ENCODE measurements at places on chromosomes 3 and 15.

DNA sequence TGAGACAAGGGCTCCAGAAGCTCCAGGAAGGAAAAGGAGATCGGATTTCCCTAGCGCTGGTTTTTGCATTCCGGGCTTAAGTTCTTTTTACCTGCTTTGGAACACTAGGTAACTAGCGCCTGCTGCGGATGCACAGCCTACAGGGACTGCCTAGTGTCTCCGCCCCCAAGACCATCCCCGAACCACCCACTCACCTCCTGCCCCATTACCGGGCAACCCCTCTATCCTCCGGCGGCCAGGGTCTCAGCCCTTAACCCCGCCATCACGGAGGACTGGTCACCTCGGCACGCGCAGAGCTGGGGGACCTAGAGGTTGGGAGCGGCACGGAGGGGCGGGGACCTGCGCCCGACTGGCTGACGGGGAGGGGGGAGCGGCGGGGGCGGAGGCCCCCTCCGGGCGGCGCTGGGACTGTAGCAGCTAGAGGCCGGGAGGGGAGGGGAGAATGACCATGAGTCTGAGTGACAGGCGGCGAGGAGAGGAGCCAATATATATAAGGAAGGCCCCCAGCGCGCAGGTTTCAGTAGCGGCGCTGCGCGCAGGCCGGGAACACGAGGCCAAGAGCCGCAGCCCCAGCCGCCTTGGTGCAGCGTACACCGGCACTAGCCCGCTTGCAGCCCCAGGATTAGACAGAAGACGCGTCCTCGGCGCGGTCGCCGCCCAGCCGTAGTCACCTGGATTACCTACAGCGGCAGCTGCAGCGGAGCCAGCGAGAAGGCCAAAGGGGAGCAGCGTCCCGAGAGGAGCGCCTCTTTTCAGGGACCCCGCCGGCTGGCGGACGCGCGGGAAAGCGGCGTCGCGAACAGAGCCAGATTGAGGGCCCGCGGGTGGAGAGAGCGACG, at the start of gene DLL4:
TSS of gene DLL4 (plus strand) at position 520 of the 839 bp plus-strand sequence. CDS start 329 bp downstream, outside the sequence.
- DNase-seq: no peak

DNA sequence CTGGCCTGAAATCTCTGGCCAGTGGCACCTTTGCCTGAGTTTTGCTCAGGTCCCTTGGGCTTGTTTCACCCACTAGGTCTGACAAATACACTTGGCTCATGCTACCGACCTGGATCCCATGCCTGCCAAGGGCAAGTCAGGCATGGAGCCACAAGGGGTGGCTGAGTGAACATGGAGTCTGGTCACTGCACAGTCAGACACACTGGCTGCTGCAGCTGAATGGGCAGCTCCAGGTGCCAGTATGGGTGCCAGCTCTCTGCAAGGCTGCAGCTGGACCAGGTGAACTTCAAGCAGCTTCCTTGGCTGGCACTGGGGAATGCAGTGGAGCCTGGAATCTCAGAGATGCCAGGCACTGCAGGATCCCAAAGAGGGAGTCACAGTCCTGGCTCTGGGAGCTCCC, 170.3 kb downstream of the NECTIN3 start:
- DNase-seq: no peak

DNA sequence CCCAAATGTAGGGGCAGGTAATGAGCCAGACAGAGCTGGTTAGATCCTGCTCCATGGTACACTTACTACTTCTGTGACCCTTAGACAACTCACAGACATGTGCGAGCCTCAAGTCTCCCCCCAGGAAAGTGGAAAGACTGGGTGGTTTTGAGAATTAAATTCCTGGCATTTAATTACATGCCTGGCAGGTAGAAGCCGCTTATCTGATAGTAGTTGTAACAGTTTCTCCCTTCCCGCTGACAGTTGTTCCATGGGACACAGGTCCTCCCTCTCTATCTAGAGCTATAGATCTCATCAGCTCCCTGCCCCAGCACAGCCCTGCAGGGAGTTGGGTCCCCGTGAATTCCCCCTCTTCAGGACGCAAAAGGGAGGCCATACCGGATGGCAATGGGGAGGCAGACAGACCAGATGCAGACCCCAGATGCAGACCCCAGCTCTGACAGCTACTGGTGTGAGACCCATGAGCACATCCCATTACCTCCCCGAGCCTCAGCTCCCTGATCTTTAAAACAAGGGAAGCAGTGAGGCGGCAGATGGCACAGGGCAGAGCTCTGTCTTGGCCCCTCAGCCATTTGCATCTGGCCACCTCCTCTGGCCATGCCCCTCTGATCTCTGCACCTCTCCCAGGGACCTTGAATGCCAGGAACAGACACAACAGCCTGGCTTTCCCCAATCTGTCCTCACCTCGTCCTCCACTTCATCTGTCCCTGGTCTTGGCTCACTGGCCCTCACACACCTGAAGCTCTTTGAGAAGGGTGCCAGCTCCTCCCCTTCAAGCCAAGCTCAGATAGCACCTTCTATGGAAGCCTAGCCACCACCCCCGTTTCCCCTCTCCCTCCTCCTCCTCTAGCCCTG, 34.1 kb upstream of the NR2C2 start:
- no peak for DNase-seq

- no peak for DNase-seq
These were observed 27.0 kb upstream of the AQP9 start for GRCh38 chr15:58110999-58111717.

- DNase-seq: no peak
These were observed 424 bp downstream of the HAUS2 start for GRCh38 chr15:42549032-42549491.

DNA sequence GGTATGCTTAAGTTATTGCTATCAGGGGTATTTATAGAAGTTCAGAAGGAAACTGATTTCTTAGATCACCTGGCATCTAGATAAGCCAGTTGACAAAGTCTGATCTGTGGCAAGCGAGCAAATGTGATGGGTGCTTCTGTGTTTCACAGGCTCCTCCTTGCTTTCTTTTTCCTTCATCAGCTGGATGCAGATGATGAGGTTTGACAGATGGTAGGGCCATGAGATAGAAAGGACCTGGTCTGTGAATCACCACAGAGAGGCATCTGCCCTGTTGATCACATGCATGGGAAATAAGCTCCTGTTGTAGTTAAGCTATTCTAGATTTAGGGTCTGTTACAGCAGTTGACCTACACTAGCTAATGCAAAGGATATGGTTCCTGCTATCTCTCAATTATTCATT, 372.0 kb downstream of the NEK10 start:
- DNase-seq: no peak

- peak; percentile 95 for DNase-seq
These were observed at the start of gene TFG for GRCh38 chr3:100708989-100709841. TFG (plus strand) TSS chr3:100709494; CDS start chr3:100713686, 4,192 bp downstream.

GRCh38 chr15:72536506-72536905, 62.4 kb downstream of the ARIH1 start:
- no peak for DNase-seq

DNA sequence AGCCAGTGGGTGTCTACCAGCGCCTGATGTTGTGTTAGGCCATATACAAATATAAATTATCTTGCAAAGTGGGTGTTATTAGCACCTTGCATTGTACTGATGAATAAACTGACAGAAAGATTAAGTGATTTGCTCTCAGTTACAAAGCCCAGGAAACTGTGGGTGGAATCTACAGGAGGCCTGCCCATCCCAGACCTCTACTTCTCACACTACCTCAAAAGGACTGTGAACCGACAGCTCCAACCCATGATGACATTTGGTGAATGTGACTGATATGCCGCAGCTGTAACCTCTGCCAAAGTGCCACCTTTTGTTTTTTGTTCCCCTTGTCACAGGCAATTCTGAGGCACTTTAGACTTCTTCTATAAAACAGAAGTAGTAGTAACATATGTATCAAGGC, 43.7 kb upstream of the KCNMB2 start:
- DNase-seq: no peak

DNA sequence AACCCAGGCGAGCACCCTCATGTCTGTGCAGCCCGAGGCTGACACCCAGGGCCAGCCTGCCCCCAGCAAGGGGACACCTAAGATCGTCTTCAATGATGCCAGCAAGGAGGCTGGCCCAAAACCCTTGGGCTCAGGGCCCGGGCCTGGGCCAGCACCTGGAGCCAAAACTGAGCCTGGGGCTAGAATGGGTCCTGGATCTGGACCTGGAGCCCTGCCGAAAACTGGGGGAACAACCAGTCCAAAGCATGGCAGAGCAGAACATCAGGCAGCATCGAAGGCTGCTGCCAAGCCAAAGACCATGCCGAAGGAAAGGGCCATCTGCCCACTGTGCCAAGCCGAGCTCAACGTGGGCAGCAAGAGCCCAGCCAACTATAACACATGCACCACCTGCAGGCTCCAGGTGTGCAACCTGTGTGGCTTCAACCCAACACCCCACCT, 31.4 kb upstream of the APEH start:
- no peak for DNase-seq

DNA sequence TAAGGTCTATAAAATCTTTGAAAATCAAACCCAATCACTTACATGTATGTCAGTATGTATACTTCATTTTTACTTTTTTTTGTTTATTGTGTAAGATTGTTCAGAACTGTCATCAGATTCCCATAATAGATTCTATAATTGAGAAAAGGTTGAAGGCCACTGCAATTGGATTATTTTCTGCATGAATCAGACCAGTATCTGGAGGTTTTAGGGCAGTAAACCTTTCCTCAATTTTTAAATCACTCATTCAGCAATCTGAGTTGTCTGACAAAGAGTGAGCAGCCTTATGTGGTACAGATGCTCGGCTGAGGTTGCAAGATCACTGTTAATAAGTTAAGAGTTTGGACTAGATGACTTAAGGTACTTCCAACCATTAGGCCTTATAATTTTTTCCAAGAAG, 96.0 kb downstream of the TP63 start:
- DNase-seq: no peak

GRCh38 chr3:70580021-70580420, 267.6 kb upstream of the MDFIC2 start:
- no peak for DNase-seq

- DNase-seq: no peak
These were observed 86.4 kb upstream of the THBS1 start for GRCh38 chr15:39494462-39494861.

- DNase-seq: no peak
These were observed 384.4 kb downstream of the RSL24D1 start for GRCh38 chr15:54812383-54812782.

DNA sequence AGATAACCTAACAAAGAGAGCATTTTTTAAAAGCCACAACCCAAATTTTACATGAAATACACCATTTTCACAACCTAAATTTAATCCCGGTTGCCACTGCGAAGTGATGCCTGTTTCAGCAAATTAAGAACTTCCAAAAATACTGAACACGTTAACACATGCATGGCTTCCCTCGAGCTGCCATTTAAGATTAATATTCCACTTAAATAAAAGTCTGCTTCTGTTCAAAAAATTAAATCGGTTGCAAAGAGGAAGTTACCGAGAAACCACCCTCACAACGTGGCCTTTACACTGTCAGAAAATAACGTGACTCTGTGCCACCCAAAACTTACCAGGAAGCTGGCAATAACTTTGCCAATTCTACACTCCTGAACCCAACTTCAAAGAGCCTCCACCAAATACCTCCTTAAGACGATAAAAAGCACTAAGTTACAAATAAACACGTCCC, 1.2 kb downstream of the TBL1XR1 start:
- DNase-seq: peak; percentile 18

DNA sequence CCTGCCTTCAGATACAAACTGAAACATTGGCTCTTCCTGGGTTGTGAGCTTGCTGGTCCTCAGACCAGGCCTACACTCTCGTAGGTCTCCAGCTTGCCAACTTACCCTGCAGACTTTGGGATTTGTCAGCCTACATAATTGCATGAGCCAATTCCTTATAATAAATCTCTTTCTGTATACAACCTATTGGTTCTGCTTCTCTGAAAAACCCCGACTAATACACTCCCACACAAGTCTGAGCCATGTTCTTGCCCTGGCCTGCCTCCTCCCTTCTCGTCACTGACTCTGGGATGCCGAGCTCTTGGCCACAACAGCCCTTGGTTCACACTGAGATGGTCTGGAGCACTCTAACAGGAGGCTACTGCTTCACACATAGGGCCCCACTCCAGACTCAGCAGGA, 9.5 kb downstream of the CYP19A1 start:
- no peak for DNase-seq

DNA sequence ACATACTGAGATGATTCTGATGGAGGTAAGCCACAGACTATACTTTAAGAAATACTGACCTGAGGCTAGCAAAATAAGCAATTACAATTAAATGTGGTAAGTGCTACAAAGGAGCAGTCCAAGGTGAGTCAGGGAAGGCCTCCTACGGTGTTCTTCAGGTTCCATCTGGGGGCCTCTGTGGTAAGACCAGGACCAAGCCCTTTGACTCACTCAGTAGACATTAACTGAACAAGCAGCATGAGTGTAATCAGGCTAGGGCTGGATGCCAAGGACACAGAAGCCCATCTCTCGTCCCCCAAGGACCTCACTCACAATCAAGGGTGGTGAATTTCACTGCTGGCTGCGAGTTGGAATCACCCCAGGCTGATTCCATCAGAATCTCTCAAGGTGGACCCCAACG, 37.3 kb downstream of the DZIP1L start:
- DNase-seq: no peak

DNA sequence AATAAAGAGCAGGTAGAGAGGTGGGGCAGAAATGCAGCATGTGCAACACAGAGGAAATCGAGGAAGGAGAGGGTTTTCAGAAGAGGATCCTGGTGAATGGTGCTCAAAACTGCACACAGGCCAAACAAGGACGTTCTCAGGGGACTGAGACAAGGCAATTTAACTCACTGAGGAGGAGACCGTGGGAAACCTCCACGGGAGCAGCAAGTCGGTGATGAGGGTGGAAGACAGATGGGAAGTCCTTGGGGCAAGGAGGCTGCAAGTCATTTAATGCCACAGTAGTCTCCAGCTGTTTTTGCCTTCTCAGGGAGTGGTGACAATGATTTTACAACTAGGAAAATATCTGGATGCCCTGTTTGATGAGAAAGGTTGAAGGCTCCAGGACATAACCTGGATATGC, 11.5 kb upstream of the PDIA5 start:
- no peak for DNase-seq

DNA sequence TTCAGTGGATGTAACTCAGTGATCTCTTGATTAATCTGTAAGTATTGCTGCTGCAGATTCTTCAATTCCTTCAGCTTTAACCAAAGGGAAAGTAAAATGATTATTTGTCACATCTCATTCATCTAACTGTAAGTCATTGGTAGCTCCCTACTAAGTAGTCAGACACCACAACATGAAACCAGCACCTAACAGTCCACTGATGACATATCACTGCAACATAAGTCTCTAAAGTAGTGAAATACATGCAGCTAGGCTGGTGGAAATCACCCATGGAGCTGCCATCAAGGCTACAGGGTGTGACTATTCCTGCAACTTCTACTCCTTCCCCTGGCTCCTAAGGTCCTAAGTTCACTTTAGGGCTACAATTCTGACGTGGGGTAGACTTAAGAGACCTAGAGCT, 21.1 kb upstream of the HCLS1 start:
- no peak for DNase-seq

GRCh38 chr3:156675830-156676767, 1.7 kb downstream of the TIPARP start:
- DNase-seq: no peak

DNA sequence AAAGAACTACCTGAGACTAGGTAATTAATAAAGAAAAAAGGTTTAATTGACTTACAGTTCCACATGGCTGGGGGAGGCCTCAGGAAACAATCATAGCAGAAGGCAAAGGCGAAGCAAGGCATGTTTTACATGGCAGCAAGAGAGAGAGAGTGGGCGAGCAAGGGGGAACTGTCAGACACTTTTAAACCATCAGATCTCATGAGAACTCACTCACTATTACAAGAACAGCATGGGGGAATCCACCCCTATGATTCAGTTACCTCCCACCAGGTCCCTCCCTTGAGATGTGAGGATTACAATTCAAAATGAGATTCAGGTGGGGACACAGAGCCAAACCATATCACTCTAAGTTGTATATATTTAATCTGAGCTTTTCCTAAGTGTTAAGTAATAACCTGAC, 79.0 kb upstream of the MLF1 start:
- no peak for DNase-seq
